Activated CD8-positive, alpha-beta memory T cell treated with anti-CD3 and anti-CD28 coated beads for 24 hours (primary cell): ENCODE measurements at places on chromosomes 12 and 14.

- DNase-seq: no peak
These were observed 16.5 kb upstream of the IFT81 start for GRCh38 chr12:110107369-110108281.

DNA sequence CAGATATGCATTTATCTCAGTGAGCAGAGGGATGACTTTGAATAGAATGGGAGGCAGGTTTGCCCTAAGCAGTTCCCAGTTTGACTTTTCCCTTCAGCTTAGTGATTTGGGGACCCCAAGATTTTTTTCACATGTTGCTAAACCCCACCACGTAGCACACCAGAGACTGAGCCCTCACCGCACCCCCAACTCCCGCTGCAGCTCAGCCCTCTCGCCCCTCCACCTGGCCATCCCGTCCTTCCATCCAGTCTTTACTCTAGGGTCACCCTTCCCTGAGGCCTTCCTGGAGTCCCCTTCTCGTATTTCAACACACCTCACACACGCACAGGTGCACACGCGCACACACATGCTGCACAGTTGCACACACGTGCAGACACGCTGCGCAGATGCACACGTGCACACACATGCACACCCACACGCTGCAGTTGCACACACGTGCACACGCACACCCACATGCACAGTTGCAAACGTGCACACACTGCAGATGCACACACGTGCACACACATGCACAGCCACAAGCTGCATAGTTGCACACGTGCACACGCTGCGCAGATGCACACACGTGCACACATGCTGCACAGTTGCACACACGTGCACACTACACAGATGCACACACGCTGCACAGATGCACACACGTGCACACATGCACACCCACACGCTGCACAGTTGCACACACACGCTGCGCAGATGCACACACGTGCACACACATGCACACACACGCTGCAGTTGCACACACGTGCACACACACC, 30.0 kb downstream of the HSP90AA1 start:
- DNase-seq: no peak

DNA sequence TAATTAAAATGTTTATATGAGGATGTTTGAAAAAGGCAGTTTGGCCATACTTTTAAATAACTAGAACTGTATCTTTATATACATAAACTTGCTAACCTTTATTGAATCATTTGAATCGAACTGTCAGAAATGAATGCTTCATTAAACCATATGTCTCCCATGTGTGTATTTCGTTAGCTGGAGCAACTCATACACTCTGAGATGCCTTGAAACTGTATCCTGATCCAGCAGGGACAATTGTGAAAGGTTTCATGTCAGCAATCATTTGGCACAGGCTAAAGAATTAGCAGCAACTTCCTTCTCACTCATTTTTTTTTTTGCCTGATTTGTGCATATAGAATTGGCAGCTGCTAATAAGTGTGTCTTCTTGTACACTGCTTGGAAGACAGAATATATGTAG, 109.9 kb downstream of the NAV3 start:
- DNase-seq: no peak

DNA sequence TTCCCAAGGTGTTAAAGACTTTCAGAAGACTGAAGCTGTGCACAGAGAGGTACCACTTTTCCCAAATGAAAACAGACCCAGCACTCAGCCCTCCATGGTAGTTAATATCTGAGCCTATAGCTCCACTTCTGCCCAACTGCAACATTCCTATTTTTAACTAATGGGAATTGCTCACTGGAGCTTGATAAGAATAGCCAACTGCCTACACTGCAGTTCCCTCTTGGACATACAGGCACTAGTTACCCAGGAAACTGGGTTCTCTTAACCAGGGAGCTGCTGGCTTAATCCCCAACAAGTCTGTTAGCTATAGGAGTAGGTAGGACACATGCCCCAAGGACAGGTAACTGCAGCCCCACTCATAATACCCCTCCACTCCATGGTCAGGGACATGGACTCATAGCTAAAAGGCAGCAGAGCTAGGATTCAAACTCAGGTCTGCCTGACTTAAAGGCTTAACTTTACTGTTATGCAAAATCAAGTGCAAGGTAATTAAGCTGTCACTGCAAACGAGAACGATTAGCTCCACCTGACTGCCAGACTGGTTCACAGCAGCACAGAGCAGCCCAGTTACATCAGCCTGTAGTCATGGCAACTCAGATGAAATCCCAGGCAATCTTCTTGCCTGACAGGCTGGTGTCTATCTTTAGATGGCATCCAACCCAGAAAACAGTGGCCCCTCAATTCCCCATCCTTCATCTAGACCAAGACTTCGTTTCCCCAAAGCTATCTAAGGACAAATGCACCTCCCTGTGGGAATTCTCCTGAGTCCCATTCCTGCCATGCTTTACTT, 77.1 kb upstream of the ACTN1 start:
- no peak for DNase-seq

- DNase-seq: no peak
These were observed 29.7 kb downstream of the ZFP36L1 start for GRCh38 chr14:68762953-68763764.

DNA sequence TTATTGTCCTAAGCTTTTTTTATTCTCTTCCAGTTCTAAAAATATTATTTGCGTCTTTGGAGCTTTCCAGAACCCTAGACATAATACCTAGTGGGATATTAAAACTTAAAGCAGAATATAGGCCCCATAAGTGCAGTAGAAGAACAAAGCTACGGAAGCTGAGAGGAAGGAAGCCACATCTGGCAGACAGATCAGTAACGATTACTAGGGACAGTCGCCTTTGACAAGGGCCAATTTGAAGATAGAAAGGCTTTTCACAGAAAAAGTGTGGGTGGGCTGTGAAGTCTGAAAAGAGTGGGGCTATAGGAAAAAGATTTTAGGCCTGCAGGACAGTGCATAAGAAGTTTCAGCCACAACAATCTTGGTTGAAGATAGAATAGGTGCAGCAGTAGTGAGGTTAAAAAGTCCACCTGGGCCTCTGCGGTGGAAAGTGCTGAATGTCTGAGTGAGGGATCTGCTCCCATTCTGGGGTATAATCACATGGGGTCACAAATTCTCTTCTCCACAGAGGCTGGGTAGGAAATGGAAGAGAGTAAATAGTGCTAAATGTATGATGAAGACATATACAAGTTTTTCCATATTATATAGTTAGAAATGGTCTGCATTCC, 114.5 kb downstream of the CMAS start:
- no peak for DNase-seq

DNA sequence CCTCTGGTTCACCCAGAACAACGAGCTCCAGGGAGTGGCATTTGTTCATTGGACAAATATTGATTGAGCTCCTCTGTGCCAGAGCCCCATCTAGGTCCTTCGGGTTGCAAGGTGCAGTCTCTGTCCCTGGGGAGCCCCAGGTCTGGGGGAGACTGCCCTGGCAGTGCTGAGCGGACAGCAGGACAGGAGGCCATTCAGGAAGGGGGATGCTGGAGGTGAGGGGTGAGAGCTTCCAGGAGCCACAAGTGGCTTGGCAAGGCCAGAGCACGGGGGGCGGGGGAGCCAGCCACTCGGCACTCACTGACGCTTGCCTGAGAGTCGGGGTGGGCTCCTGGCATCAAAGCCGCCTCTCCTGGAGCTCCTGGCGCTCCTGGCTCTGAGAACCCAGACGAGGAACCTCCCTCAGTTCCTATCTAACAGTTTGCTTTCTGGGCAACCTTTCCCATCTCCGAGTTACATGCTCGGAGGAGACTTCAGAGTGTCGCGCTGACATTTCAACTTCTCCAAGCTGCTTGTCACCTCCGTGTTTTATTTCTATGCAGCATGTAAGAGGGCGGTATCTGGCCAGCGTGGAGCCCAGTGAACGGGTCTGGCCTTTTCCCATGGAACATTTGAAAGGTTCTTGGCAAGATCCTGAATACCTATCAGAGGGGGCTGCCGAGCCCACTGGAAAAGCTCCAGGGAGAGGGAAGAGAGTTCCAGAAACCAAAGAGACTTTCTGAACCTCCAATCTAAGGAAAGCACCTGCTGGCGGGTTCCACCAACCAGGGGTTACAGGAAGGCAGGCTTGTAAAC, 62.0 kb upstream of the BCL11B start:
- DNase-seq: no peak

- DNase-seq: no peak
These were observed 113.3 kb downstream of the PTPRO start for GRCh38 chr12:15435597-15435996.

- no peak for DNase-seq
These were observed 20.0 kb upstream of the SLC15A5 start for GRCh38 chr12:16297521-16297920.

DNA sequence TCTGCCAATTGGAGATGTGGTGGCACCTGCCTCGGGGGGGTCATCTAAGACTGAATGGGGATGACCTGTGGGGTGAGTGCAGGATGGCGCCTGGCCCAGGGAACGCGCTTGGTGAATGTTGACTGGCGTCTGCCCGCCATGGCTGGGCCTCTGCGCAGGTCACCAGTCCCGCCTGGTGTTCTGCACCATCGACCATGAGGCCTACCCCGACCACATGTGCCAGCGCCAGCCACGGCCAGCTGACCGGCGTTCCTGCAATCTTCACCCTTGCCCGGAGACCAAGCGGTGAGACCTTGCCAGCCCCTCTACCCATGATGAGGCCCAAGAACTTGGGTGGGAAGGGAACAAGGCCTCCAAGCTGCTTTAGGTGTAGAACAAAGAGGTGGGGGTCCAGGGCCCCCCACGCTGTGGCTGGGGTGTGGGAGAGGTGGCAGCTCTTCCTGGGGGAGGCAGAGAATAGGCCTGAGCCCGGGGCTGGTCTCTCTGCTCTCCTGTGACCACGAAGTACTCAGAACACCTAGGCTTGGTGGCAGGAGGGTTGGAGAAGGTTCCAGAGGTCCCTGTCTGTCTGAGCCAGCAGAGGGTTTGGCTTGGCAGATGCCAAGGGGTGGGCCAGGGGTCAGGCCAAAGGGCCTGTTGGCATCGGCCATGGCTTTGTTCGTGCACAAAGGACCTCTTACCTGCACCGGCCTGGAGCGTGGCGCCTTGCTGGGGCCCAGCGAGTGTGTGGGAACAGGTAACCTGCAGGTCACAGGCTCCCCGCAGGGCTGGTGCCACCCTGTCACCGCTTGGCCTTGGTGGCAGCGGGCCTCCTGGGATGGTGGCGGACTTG, 15.4 kb downstream of the PAPLN start:
- no peak for DNase-seq

GRCh38 chr14:94485944-94486841, 10.2 kb upstream of the SERPINA9 start:
- DNase-seq: peak; percentile 80
